ENCODE measurements at places on chromosomes 6 and 20.
A peak's percentile ranks its signal among the peaks of the same experiment; 100 is the strongest.

GRCh38 chr6:89828988-89829471, 650 bp upstream of the CASP8AP2 start:
- DNase-seq, result no peak

DNA sequence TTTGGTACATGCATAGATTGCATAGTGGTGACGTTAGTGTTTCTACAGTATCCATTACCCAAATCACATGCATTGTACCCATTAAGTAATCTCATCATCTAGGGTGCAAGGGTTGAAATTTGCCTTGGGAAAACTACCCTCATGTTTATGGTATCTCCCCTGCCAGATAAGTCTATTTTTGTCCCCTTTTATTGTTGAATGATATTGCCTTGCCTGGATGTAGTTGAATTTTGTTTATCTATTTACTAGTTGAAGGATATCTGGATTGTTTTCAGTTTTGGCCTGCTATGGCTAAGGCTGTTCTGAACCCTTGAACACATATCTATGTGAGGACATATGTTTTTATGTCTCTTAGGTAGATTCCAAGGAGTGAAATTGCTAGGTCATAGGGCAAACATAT, 13.4 kb downstream of the HLA-DRB1 start:
- DNase-seq, result no peak

DNA sequence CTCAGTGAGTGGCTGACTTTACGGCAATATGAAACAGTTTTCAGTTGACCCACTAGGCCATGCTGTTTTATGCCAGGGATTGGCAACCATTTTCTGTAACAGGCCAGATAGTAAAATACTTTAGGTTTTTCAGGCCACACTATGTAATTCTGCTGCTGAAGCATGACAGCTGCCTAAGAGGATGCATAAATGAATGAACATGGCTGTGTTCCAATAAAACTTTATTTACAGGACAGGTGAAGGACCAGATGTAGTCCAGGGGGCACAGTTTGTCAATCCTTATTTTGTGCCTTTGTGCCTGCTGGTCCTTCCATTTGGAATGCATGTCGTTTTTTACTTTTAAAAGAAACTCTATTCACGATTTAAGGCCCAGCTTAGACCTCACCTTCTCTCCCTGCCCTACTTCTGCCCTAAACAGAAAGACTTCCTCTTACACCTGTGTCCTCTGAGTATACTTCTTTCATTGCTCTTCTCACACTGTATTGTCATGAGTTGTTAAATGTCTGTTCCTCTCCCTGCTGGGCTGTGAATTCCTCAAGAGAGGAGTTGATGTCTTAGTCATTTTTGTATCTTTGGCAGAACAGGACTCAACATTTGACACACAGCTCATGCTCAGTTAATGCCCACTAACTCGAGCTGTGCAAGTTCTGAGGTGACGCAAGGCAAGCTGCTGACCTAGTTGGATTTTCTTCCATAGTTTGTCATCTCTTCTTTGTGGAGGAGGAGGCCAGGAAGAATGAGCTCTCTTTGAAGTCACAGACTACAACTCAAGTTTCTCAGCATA, 90.1 kb upstream of the MAP7 start:
- DNase-seq, result no peak

GRCh38 chr6:40253420-40253819, 319.2 kb upstream of the MOCS1 start:
- no peak for DNase-seq

DNA sequence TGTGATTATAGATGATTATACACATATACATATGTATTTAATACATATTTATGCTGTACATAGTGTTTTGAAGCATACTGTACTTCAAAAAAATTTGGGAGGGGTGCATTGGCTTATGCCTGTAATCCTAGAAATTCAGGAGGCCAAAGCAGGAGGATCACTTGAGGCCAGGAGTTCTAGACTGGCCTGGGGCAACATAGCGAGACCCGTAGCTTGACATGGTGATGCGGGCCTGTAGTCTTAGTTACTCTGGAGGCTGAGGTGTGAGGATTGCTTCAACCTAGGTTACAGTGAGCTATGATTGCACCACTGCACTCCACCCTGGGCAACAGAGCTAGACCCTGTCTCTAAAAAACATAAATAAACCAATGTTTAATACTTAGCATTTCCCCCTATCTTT, 1.6 kb upstream of the FAM110A start:
- no peak for DNase-seq

- DNase-seq, result no peak
These were observed 80.9 kb downstream of the DLL1 start for GRCh38 chr6:170210026-170210390.

- DNase-seq, result no peak
These were observed 133.7 kb downstream of the PTCHD4 start for GRCh38 chr6:47977314-47977713.

DNA sequence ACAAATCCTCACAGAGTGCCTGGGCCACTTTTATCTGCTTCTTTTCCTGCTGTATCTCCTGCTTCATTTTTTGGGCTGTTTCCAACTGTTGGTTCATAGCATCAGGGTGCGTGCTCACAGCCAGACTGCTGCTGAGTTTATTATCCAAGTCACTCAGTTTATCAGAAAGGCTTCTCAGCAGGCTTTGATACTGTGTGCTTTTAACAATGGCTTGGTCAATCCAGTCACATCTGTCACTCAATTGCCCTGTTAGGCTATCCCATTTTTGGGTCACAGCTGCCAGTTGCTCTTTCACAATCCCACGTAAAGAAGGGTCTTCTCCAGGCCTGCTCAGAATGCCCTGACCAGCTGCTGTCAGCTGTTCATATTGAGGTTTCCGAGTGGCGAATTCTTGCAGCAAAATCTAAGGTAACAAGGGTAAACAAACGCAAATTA, 87.2 kb downstream of the DST start:
- DNase-seq, result no peak

DNA sequence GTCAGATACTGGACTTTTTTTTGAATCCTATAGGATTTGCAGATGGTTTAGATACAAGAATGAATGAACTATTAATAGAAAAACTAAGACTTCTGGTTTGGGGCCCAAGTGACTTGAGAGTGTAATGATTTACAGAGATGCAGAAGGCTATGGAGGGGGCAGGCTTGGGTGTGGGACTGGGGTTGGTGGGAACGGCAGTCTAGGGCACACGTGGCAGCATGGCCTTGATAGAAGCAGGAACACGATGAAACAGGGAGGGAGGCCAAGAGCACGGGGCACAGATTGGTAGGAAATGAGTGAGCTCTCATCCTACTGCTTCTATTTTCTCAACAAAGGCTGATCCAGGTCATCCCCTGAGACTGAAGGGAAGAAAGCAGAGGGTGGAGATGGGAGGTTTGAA, 3.4 kb upstream of the UST start:
- no peak for DNase-seq

- DNase-seq, result no peak
These were observed 32.4 kb upstream of the PBOV1 start for GRCh38 chr6:138250513-138251247.

GRCh38 chr6:79947191-79948186, at the start of gene ELOVL4:
ELOVL4 (minus strand) TSS chr6:79947553; CDS start chr6:79947279, 274 bp downstream.
- peak; percentile 25 for DNase-seq

- DNase-seq, result no peak
These were observed 18.9 kb upstream of the GTF3C6 start for GRCh38 chr6:110939429-110940200.

DNA sequence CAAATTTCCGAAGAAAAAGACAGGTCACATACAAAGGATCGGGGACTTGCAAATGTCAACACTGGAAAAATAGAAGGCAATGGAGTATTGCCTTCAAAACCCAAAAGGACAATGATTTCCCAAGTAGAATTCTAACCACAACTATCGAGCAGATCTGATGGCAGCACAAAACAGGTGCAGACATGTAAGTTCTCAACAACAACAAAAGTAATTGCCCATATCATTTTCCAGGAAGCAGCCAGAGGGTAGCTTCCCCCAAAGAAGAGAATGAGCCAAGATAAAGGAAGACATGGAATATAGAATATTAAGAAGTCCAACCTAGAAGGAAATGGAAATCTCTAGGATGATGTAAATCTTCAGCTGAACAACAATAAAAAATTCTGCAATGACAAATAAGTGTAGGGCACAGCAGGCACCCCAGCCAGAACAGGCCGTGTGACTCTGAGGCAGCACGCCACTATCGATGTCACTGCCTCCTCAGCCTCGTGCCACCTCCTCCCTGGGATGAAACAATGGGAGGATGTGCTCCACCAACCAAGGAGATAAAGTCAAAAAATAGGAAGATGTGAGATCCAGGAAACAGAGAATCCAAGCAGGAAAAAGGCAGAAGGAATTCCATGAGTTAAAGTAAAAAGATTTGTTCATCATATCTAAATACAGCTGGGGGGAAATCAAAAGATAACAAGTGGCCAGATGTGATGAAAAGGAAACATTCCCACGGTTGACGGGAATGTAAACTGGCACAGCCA, 34.1 kb downstream of the SERPINB1 start:
- no peak for DNase-seq

DNA sequence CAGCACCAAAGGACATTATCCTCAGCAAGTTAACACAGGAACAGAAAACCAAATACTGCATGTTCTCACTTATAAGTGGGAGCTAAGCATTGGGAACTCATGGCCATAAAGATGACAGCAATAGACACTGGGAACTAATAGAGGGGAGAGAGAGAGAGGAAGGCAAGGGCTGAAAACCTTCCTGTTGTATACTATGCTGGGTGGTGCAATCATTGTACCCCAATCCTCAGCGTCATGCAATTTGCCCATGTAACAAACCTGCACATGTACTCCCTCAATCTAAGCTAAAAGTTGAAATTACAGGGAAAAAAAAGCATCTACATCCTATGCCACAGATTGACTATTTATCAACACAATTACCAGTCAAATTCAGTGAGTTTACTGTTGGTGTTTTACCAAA, 20.0 kb upstream of the VNN1 start:
- DNase-seq, result no peak

GRCh38 chr6:44057238-44057930, 69.9 kb downstream of the MRPL14 start:
- no peak for DNase-seq

- DNase-seq, result no peak
These were observed 209.8 kb downstream of the TFAP2A start for GRCh38 chr6:10205120-10205519.

DNA sequence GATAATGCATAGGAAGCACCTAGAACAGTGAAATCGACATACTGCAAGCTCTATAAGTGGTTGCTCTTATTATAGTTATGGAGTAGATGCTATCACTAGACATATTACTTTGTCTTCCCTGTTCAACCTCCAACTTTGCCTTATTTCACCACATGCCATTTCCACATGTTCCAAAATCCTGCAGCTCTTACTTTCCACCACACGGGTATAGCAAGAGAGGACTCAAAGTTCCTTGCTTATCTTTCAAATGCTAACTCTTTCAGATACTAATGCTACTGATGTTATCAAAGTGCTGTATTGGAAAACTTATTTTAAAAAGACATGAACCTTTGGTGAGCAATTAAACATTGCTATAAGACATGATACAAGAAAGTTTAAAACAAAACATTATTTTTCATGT, 1130.1 kb downstream of the HACE1 start:
- DNase-seq, result no peak

DNA sequence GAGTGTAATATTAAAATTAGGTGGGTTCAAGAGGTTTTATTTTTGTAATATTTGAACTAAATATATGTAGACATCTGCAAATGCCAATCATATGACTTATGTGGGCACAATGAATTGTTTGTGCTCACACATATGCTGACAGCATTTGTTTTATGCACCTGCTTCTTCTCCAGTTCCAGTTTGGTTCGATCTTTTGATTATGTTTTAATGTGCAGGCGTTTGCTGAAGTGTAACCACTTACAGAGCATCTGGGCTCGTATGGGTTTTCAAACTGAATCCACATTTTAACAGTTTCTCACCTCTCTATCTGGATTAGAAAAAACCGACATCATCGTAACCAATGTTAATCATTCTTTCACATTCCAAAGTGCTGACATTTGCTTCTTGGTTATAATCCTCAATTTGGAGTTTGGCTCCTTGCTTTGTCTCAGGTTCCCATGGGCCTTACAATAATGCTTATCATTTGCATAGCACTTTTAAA, 129.1 kb upstream of the SPACA1 start:
- DNase-seq, result no peak

GRCh38 chr20:42093542-42094440, 475.6 kb upstream of the CHD6 start:
- no peak for DNase-seq

DNA sequence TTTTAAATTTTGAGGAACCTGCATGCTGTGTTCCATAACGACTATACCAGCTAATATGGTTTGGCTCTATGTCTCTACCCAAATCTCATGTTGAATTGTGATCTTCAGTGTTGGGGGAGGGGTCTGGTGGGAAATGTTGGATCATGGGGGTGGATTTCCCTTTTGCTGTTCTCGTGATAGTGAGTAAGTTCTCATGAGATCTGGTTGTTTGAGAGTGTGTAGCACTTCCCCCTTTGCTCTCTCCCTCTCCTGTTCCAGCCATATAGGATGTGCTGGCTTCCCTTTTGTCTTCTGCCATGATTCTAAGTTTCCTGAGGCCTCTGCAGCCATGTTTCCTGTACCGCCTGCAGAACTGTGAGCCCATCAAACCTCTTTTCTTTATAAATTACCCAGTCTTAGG, 61.8 kb upstream of the NEDD9 start:
- no peak for DNase-seq

GRCh38 chr6:148175550-148176188, 167.0 kb upstream of the SASH1 start:
- DNase-seq, result no peak

DNA sequence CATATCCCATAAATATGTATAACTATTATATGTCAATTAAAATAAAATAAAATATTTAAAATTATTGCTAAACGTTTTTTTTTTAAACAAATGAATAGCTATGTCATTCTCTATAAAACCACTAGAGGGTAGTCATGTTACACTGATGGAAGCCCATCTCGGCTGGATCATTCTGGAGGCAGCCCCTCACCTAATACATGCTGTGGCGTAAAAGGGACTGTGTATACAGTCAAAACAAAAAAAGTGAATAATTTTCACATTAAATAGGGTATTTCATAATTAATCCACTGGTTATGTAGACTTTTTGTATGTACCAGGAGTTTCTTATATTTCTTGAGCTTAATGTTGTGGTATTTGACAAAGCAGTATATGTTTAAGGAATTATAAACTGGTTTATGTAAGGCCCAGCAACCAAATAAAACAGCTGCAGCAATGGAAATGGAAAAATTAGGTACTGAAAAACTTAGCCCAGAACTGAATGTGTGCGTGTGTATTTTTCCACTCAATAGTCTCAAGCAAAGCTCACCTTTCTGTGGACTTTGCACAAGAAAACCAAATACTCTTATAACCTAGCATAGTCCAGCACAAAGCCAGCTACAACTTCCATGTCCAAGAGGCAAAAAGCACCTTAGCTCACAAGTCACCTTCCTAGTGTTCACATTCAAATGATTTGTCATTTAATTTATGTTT, 81.7 kb downstream of the COL9A1 start:
- DNase-seq, result no peak

Data from stimulated activated CD8-positive, alpha-beta memory T cell treated with anti-CD3 and anti-CD28 coated beads, Interleukin-15, amount 100 ng/mL, for 24 hours (primary cell).